ENCODE measurements at places on chromosomes 12 and 14.

- DNase-seq: peak; percentile 33
These were observed 13.0 kb upstream of the NUDT14 start for GRCh38 chr14:105193916-105194782.

- no peak for DNase-seq
These were observed 48.0 kb downstream of the PTHLH start for GRCh38 chr12:27924350-27925135.

DNA sequence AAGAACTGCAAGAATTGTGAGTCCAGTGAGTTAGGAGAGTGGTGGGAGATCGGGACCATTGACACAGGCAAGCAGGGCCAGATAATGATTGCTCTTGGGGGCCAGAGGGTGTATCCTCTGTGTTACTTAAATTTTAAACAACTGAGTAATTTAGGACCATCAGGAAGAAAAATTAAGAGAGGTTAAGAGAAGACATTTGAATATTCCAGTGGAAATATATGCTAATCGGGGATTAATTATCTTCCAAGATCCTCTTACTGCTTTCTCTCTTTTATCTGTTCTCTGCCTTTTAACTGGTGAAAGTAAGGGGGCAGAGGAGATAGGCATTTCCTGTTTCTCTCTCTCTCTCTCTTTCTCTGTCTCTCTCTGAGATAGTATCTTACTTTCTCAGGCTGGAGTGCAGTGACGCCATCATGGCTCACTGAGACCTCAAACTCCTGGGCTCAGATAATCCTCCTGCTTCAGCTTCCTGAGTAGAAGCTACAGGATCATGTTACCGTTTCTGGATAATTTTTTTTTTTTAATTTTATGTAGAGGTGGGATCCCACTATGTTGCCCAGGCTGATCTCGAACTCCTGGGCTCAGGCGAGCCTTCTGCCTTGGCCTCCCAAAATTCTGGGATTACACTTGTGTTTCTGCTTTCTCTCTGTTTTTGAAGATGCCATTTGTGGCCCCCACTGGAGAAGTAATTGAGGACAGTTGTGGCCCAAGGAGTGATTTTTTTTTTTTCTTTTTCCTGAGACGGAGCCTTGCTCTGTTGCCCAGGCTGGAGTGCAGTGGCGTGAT, 85.1 kb downstream of the DIP2B start:
- DNase-seq: peak; percentile 15

DNA sequence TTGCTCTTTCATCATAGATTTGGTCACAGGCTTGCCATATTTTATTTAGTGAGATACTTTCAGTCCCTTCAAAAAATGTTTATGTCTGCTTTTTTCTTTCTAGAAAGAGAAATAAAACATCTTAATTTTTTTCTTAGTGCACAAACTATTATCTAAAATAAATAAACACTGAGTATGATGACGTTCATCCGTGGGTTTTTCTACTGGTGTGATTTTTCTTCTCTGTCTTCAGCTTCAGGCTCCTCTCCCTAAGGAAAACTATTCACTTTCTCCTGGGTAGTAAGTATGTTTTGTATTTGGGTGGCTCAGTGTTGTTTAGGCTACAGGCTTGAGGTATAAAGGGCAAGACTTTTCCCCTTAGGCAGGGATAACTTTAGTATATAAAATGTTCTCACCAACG, 154.7 kb downstream of the DACT1 start:
- no peak for DNase-seq

DNA sequence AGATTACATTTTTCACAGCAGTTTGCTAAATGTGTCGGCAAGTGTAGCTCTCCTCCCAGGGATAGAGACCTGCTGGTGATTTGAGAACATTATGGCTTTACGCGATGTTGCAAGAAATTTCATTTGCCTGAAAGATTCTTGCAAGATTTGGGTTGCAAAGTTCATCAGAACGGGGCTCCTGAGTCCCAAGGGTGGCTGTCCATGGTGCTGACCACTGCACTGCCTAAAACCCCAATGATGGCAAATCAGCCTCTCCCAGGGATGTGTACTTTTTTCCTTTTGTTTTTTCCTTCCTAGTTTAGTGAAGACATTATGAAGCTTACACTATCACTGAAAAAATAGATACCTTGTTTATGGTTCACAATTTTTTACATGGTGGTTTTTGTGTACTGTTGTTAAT, 85.4 kb downstream of the WSCD2 start:
- no peak for DNase-seq

DNA sequence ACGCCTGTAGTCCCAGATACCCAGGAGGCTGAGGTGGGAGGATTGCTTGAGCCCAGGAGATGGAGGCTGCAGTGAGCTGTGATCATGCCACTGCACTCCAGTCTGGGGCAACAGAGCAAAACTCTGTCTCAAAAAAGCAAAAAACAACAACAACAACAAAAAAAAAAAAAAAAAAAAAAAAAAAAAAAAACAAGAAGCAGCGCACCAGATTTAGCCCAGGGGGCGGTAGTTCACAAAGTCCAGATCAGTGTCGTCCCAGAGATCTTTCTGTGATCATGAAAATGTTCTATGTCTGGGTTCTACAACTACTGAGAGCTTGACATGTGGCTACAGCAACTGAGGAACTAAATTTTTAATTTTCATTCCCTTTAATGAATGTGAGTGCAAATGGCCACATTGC, 27.4 kb downstream of the OAS2 start:
- DNase-seq: no peak

DNA sequence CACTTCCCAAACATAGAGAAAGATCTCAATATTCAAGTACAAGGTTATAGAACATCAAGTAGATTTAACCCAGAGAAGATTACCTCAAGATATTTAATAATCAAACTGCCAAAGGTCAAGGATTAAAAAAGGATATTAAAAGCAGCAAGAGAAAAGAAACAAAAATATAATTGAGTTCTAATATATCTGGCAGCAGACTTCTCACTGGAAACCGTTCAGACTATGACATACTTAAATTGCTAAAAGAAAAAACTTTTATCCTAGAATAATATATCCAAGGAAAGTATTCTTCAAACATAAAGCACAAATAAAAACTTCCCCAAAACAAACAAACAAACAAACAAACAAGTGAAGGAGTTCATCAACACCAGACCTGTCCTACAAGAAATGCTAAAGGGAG, 92.4 kb downstream of the FSCB start:
- DNase-seq: no peak

DNA sequence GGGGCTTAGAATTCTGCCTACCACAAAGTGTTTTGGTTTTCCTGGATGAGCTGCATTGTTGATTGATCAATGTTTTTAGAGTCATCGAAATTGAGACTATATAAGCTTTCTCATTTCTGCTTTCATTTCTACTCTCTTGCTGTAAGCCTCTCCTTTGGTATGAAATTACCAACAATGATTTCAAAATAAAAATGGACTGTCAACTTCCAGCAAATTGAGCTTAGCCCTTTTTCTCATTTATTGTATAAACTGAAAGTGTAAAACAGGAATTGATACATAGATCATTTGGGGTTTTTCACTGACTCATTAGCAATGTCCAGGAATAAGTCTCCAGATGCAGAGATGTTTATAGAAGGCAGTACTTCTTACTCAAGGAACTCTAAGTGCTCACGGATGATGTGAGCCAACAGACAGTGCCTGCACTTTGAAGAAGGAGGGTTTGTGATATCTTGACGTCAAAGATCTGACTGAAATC, 20.0 kb upstream of the PCNX1 start:
- DNase-seq: no peak

DNA sequence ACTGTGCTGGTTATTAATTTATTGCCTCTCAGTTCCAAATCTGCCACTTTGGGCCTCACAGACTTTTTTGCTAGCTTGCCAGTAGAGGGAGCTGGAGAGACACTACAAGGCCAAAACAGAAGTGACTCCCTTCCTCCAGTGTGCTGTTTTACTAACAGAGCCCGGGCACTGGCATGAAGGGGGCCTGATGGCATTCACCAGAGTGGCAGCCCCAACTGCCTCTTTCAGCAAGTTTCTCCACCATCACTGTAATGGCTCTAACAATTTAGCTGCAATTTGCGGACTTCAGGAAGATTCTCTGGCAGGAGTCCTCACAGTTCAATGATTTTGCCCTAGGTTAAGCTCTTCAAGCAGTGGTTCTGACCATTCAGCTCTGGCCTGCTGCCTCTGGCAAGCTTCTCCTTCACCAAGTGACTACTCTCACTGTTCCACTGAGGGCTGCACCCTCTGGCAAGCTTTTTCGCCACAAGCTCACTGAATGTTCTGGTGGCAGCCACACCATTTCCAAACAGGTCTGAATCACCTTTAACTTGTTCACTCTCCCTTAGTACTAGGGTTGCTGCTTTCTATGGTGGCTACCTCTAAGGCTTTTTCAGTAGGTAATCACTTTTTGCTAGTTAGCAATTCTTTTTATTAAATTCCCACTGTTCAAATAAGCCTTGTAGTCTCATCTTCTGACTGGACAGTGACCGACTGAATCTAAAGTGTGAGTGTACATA, 104.9 kb downstream of the ZC3H14 start:
- peak; percentile 10 for DNase-seq

DNA sequence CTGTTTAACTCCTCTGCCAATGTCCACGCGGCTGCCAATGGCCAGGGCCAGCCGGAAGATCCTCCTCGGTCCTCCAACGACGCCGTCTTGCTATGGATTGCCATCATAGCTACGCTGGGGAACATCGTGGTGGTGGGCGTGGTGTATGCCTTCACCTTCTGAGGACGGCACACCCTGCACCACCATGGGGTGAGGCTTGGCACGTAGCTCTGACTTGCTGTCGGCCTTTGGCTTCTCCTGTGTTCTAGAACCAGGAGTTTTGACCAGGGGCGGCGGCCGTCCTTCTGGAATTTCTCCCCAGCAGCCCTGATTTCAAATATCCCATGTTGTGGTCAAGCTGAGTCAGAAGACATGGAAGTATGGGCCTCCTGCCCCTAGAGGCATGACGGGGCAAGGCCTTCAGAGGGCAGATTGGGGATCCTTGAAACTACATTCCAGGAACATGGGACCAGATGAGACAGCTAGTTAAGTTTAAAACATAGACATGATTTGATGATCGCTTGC, 47.5 kb downstream of the C14orf132 start:
- DNase-seq: no peak

- peak; percentile 1 for DNase-seq
These were observed 20.2 kb upstream of the KIF26A start for GRCh38 chr14:104118006-104118844.

- DNase-seq: no peak
These were observed 37.9 kb downstream of the CYP46A1 start for GRCh38 chr14:99721792-99722516.

DNA sequence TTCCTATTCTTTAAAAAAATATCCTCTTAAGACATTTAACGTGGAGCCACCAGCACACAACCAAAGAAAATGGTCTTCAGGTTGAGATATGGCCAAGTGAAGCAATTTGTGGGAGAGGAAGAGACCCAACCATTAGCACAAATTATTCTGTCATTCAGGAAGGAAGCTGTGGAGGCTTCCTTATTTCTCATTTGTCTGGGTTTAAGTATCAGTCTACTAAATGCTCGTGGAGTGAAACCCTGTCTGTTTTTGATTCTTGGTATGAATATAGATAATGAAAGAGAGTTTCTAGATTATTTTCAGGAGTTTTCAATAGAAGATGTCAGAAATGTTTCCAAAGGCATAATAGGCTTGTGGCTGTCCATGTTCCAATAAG, 125.1 kb downstream of the GPR65 start:
- no peak for DNase-seq

- no peak for DNase-seq
These were observed 43.8 kb downstream of the MDM2 start for GRCh38 chr12:68851592-68852306.

DNA sequence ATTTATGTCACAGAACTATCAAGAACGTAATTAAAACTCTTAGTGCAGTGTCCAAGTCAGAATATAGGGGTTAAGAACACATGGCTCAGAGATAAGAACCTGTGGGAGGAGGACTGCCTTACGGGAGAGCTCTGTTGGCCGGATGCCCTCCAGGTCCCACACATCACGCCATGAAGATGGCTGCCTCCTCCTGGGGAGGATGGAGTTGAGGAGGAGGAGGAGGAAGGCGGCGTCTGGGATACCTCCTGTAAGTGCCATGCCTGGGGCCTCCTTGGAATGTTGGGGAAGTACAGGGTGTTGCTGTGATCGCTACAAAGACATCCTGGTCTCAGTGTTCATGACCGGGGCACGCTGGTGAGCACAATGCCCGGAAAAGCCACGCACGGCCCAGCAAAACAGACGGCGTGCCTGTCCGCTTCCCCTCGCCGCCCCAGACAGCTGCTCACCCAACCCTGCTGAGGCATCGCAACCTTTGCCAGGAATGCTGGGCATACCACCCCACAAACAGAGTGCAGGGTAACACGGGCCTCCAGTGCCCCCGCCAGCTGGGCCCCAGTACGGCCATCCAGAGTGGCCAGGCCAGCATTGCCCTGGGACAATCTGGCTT, 28.7 kb upstream of the CD9 start:
- DNase-seq: no peak

- DNase-seq: no peak
These were observed 124.0 kb downstream of the PDE3A start for GRCh38 chr12:20492251-20492760.

GRCh38 chr12:54216797-54217661, 28.2 kb upstream of the SMUG1 start:
- DNase-seq: peak; percentile 68

DNA sequence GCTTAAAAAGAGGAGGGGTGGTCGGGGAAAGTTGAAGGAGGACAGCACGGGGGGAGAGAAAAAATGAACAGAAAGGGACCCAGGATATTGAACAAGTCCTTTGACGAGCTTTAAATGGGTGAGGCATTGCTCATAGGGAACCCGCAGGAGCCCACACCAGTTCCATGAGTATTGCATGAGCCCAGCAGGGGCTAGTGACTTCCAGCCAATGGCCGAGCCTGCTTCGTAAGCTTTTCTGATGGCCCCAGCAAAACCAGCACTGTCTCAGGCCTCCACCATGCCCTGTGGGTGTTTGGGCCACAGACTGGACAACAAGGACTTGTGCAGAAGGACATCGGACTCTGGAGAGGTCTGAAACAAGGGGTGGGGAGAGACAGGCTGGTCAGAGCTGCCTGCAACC, 109.5 kb downstream of the ZFP36L1 start:
- no peak for DNase-seq

DNA sequence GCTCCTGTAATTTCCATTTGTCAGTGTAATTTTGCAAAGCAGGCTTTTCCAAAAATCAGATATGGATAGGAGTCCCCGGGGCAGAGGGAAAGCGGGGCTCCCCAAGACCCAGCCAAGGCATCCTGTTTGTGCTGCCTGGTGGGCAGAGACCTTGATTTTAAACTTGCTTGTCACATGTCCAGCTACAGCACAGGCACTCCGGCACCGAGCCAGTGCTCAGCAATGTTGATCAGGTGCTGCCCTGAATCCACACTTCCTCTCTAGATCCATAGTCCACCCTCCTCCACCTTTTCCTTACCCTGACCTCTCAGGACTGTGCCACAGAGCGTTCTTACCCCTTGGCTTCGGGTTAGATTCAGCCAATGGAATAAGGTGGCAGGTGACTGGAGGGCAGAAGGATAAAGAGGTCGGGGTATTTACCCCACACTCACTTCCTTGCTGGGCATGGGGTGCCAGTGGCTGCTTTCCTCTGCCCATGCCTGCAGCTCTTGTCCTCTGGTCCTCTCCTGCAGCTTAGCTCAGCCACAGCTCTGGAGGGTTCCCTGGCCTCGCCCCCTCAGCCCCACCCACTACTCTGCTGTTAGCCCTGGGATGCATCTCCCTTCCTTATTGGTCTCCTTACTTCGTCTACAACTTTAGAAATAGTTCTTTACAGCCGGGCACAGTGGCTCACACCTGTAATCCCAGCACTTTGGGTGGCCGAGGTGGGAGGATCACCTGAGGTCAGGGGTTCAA, 80.1 kb downstream of the IRF2BPL start:
- DNase-seq: no peak

- peak; percentile 89 for DNase-seq
These were observed 23.5 kb upstream of the ZFP36L1 start for GRCh38 chr14:68816183-68816942.

- no peak for DNase-seq
These were observed 56.3 kb downstream of the CCDC88C start for GRCh38 chr14:91361233-91361811.

- no peak for DNase-seq
These were observed 50.8 kb upstream of the KCNA5 start for GRCh38 chr12:4992871-4993270.

Measured in stimulated activated CD4-positive, alpha-beta T cell treated with anti-CD3 and anti-CD28 coated beads, Interleukin-4, amount 100 ng/mL, for 1 hour (primary cell).